ENCODE measurements at places on chromosomes 16 and 17.

GRCh38 chr17:33534087-33534486 lies 241.0 kb upstream of the ASIC2 start:
- DNase-seq, result no peak

DNA sequence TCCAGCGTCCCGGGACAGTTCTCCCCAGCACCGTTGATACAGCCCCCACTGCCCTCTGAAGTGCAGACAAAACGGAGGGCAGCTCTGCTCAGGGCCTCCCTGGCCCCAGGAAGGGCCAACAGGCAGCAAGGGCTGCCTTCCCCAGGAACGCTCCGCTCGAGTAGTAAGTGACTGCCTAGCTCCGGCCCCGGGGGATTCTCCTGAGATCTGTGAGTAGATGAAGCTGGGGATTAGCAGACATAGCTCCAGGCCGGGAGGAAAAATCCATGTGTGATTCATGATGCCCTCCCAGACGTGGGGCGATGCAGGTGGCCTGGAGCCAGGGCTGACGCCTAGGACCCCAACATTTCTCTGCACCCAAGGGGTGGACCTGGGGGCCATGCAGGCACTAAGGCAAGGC lies 85.3 kb downstream of the ENGASE start:
- DNase-seq, result no peak

DNA sequence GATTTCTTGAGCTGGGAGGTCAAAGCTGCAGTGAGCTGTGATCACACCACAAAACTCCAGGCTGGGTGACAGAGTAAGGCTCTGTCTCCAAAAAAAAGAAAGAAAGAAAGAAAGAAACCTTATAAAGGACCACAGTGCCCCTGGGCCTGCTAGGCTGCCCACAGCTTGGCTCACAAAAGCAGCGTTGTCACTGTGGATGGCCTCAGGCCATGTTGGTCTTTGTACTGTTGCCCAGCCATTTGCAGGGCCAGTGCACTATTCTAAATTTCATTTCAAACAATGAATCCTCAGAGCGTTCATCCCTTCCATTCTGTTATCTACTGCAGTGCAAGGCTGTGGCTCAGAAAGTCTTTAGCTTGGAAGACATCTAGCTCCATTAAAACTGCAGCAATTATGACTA lies 208.4 kb downstream of the SLC39A11 start:
- no peak for DNase-seq

DNA sequence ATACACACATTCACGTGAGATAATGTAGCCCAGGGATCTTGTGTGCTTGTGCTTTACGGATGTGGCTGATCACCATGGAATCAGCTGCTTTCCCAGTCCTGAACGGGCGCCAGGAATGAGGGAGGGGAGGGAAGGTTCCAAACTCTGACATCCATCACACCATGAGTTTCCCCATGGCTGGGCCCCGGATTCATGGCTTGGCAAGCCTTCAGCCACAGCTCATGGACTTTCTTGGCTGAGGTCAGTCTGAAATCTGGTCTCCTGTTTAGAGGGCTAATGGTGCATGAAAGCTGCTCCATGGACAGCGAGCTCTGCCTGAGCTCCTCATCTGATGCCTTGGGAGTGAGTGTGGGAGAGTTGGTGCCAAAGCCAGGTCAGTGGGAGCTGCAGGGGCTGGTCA lies 767.6 kb upstream of the EEF2KMT start:
- DNase-seq, result no peak

- no peak for DNase-seq
Observed at GRCh38 chr17:58280480-58281217, at the start of gene MPO. Gene MPO, minus strand, starts transcription at chr17:58280935. Its CDS starts 177 bp downstream, at chr17:58280758.

DNA sequence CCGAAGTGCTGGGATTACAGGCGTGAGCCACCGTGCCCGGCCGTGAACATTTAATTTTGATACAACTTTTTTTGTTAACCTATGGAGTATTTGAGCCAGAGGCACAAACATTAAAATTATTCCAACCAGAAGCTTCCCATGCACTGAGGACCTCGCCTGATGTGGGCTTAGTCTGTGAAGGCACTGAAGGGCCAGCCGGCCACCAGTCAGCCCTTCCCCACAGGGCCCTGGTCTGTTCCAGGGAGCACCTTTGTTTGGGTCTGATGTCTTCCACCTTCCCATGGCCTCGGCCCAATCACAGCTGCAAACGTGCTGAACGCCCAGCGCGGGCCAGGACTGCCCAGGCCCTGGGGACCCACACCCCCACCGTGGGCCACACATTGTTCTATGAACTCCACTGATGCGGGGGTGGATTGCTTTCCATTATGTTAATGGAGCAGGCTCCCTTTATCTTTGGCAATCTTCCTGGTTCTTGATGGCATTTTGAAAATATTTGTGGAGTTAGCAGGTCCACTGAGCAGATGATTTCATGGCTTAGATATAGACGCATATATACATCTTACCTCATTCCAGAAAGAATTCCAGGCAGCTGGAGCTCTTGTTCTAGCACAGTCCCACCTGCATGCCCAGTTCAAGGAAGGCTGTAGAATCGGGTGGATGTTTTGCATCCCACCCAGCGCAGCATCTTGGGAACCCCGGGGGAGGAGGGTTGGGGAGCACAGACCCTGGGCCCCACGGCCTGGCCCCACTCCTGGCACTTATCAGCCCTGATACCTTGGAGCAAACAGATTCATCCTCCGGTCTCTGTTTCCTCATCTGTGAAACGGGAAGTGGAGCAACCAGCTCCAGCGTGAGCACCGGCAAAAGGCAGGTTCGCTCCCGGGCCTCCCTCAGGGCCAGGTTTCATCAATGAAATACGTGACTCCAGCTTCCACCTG lies 14.5 kb downstream of the SPIRE2 start:
- no peak for DNase-seq

DNA sequence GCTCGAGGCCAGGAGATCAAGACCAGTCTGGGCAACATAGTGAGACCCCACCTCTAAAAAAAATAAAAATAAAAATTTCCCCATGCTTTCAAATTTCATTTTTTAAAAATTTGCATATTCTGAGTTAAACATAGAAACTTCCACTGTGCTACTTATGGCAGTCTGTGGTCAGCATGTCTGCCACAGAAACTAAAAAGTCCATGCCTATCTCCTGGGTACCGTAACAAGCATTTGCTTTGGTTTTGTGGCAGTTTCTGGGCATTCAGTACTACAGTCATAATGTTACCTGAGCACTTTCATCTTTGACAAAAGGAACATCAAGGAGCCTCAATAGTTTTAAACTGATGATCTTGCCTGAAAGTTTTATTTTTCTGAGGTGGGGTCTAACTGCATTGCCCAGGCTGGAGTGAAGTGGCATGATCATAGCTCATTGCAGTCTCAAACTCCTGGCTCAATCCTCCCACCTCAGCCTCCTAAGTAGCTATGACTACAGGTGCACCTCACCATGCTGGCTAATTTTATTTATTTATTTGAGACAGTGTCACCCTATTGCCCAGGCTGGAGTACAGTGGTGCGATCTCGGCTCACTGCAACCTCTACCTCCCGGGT lies 13.2 kb upstream of the ITGA2B start:
- no peak for DNase-seq

GRCh38 chr17:9802294-9802693 lies 10.9 kb upstream of the DHRS7C start:
- no peak for DNase-seq

GRCh38 chr16:22926105-22926751 lies 112.3 kb downstream of the HS3ST2 start:
- no peak for DNase-seq

GRCh38 chr16:57736419-57737351 lies 1.1 kb downstream of the KATNB1 start:
- DNase-seq, result peak; percentile 28

GRCh38 chr17:79574108-79574507 lies 36.7 kb downstream of the RBFOX3 start:
- no peak for DNase-seq

GRCh38 chr16:64715624-64716023 lies 406.2 kb downstream of the CDH11 start:
- no peak for DNase-seq

GRCh38 chr17:17143501-17143900 lies 62.6 kb downstream of the PLD6 start:
- DNase-seq, result no peak

DNA sequence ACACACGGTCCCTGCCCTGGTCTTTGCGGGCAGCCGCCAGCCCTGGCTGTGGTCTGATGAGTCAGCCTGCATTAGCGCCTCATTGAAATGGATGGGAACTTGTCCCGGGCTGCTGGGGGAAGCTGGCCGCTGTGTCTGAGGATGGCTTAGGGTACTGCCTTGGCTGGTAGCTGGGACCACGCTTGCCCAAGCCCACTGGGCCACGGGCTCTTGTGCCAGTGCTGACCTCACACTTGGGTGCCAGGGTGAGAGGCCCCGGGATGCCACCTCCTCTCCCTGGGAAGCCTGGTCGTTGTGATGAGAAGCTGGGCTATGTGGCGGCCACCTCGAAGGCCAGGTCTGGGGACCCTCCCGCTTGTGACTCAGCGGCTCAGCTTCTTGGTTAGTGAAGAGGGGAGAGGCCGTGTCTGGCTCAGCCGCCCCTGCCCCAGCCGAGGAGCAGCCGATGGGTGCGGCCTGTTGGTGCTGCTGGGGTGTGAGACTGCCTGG lies 10.7 kb downstream of the CACNA1H start:
- DNase-seq, result no peak

GRCh38 chr17:77061669-77062068 lies 79.1 kb upstream of the SEC14L1 start:
- no peak for DNase-seq

- no peak for DNase-seq
Observed at GRCh38 chr16:17387256-17387655, 83.5 kb downstream of the XYLT1 start.

DNA sequence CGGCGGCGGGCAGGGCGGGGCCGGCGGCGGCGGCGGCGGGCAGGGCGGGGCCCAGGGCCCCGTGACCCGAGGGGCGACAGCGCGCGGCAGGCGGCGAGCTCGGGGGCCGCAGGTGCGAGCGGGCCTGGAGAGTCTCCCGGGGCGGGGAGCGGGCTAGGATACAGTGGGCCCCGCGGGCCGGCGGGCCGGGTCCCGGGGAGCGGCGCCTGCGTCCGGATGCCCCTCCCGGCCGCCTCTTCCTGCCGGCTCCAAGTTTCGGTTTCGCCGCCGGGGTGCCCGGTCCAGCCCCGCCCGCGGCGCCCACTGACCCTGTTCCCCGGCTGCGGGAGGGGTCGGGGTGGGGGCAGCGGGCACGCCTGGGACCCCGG lies at the start of gene RNF213:
Gene RNF213 (plus strand): TSS at position 62 of the 368 bp plus-strand sequence. CDS start 2,830 bp downstream, outside the sequence.
- DNase-seq, result peak; percentile 50

DNA sequence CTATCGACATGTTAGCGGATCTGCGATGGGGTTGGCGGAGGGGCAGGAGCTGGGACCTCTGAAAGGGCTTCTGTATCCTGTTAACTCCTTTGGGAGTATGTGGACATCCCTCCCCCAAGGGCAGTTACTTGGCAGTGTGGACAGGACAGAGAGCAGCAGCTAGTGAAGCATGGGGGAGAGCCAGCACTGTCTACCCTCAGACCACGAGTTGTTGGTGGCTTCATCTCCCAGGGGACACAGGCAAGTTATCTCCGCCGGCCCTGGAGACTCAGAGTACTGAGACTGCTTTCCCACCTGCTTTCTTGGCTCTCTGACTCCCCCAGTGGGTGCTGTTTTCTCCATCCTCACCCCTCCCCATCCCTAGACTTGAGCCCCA lies 5.3 kb upstream of the GFAP start:
- no peak for DNase-seq

GRCh38 chr16:68235108-68235886 lies 630 bp downstream of the ESRP2 start:
- DNase-seq, result no peak

GRCh38 chr17:63919311-63919723 lies 678 bp upstream of the GH1 start:
- DNase-seq, result peak; percentile 55

DNA sequence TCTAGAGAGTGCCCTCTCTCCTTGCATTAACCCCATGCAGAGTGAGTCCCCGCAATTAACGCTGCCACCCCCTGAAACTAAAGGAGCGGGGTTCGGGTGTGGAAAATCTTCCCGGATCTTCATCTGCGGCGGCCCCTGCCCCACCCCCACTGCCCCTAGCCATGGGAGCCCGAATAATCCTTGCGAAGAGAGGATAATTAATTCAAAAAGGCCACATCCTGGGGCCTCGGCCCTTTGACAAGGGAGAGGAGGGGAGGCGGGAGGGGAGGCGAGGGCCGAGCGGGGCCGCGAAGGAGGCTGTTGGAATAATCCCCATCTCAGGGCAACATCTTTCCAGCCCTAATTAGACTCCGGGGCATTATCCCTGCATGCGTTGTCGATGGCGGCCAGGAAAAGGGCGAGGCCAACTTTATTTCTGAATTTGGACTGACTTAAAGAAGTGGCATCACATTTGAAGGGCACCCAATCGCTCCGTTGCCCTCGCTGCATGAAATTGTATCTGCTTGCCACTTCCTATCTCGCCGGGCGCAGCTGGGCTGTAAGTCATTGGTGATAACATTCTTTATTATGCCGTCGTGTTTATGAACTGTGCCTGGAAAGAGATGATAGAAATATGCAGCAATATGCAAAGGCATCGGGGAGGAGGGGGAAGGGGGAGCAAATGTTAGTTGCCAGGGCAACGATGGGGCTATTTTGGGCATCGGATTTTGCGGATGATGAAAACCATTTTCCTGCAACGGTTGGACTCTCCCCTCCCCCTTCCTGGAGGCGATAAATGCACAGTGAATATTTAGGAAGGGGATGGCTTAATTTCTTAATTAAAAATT lies 387.1 kb upstream of the TNRC6C start:
- peak; percentile 12 for DNase-seq

GRCh38 chr17:50283246-50283645 lies 9.0 kb downstream of the TMEM92 start:
- no peak for DNase-seq

- peak; percentile 53 for DNase-seq
Observed at GRCh38 chr17:82216301-82217119, 3.9 kb upstream of the CCDC57 start.

GRCh38 chr16:78155791-78156345 lies 56.4 kb downstream of the WWOX start:
- DNase-seq, result no peak

Data from T-cell (primary cell).